ENCODE measurements at places on chromosomes 2 and 18. TPM values are rescaled to one million over a fixed set of nuclear protein-coding genes. Genes with fewer than 3 reads are reported as not detected.

Gene FIGLA
- total RNA-seq = not detected

Gene PSMA8
- not detected for total RNA-seq

Gene ZNF521
- total RNA-seq = 54.1 TPM

Gene SOX11
- total RNA-seq = 46.2 TPM

Gene SERPINB4
- total RNA-seq = not detected

Gene TTR
- not detected for total RNA-seq

Gene CLIP4
- 28.8 TPM for total RNA-seq

Gene TANC1
- 134 TPM for total RNA-seq

Gene AP1S3
- 23.2 TPM for total RNA-seq

DNA sequence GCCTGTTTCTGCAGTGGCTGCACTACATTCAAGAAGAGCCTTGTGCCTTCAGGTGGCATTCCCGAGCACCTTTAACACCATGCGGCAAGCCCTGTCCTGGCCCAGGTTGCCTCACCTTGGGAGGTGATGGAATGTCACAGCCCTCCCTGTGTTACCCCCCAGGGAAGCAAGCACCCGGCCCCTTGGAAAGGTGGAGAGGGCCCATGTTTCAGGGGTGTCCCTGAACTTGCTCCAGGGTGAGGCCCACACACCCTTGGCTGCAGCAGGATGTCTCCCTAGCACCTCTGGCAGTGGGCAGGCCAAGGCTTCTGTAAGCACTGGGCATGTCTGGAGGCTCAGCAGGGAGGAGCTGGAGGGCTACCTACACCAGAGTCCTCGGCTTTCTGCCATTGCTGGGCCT lies 29.3 kb upstream of the ACAA2 start:
- DNase-seq = peak; percentile 35

GRCh38 chr2:175002547-175003274 lies 2.5 kb downstream of the CHN1 start:
- DNase-seq = no peak

GRCh38 chr18:35479911-35480586 lies 17.7 kb downstream of the INO80C start:
- DNase-seq = no peak

GRCh38 chr2:216188956-216189355 lies 79.8 kb downstream of the XRCC5 start:
- no peak for DNase-seq

- DNase-seq = no peak
Measured at GRCh38 chr2:174778085-174778981, 14.1 kb upstream of the CHRNA1 start.

DNA sequence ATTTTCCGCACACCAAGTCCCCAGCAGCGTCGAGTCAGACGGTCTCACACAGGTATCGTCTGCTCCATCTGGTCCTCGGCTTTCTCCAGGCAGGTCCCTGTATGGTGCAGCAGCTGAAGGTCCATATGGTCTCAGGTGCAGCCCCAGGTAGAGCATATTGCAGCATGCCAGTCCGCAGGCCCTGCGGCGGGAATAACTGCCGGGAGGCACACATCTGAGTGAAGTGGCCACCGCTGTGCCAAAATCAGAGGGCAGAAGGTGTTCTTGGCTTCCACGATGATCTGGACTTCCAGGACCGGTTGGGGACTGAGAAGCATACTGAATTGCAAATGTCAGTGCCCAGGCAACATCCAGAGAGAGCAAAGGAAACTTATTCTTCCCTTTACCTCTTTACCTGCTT lies 320.3 kb downstream of the RNF144A start:
- no peak for DNase-seq

DNA sequence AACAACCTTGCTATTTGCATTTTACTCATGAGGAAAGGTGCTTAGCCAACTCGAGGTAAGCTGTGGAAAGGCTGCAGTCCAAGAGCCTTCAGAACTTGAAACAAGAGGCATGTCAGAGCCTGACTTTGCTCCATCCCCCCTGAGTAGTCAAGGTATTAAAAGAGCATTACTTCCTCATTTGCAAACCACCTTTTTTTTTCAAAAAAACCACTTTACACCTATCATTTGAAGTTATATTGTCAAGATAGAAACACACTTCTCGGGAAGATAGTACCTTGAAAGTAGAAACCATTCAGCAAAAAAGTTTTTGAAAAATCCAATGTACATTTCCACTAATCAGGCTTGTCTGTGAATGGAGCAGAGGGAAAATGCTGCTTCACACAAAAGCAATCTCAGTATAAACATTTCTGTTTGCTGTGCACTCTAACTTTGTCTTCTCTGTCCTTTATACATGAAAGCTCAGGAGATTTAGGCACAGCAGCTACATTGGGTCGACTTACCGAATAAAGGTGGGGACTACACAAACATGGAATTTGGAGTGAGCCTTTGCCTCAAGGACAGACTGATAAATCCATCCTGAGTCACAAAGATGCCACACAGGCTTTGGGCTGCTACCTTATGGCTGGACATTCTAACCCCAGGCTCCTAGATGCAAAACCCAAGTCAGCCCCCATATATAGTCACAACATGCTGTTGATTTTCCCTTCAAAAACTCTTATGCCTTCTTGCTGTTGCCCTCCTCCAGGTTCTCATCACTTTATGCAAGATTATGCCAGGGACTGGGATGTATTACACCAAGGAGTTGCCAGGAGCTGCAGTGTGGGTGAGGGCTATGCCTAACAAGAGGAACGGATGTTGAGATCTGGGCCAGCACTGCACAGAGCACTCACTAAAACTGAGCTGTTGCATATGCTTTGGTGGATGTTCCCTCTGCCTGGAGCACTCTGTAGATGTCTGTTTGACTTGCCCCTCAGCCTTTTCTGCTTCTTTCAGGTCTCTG lies 41.4 kb upstream of the EML4 start:
- DNase-seq = no peak

- no peak for DNase-seq
Measured at GRCh38 chr2:168726375-168726774, 76.1 kb upstream of the NOSTRIN start.

GRCh38 chr18:48202006-48202348 lies 207.2 kb downstream of the ZBTB7C start:
- no peak for DNase-seq

- no peak for DNase-seq
Measured at GRCh38 chr2:168751104-168751740, 51.2 kb upstream of the NOSTRIN start.

DNA sequence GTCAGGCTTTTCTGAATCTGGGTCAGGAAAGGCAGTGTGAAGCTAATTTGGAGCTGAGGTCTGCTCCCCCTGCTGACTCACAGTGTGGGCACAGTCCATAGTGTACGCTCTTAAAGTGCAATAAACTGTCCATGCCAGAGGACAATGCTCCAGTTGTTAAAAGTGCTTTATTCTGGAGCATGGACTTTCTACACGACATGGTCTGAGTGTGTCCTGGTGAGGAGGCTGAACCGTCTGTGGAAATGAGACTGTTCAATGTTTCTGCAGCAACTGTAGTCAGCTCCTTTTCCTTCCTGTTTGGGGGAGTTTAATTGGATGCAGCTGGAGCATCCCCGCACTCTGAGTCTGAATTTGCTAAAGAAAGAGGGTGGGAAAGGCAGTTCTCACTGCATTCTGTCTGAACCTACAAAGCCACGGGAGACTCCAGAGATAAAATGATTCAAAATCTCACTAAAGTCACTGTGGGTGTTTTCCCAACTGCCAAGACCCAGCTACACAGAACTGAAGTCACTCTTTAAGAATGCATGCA lies 110.2 kb upstream of the TRIB2 start:
- DNase-seq = no peak

- no peak for DNase-seq
Measured at GRCh38 chr2:144382849-144383248, 137.1 kb downstream of the ZEB2 start.

DNA sequence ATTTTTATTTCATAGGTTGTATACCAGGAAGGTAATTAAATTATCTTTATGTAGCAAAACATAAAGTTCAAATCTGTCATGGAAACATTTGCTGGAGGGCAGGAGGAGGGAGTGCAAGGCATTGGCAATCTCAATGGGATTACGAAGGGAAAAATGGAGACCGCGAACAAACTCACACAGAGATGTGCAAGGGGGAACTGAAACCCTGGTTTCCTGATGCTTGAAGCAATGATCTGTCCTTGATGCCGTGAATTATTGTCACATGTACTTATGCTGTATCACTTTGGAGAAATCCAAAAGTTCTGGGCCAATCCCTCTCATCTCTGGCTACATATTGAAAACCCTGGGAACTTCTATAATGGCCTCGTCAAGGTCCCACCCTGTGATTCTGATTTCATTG lies 65.0 kb upstream of the MFF start:
- DNase-seq = no peak

DNA sequence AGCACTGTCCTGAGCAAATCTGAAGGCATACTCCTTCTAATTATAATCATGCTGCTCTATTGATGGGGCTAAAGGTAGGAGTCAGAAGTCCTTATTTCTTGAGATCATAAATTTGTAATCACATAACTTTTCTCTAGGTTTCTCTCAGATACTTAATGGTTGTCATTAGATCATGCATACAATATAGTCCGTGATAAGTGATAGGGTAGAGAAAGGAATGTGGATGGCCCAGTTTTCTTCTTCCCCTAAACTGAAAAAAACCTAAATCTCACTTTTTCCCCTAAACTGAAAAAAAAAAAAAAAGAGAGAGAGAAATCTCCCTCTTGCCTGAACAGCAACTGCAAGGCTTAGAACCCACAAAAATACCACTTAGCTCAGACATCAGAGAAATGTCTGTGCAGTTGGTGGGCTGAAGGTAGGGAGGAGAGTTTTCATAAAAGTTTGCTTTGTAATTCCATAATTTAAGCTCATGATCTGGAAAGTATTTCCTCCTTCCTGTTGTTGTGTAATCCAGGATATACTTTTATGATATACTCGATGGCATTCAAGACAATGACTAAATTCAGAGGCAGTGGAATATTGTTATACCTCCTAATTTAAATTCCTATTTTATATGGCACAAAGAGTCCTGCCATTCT lies 79.3 kb upstream of the ITPRID2 start:
- DNase-seq = no peak

- DNase-seq = no peak
Measured at GRCh38 chr18:63829886-63830285, 54.7 kb downstream of the SERPINB7 start.

- no peak for DNase-seq
Measured at GRCh38 chr18:36530676-36531405, 233.3 kb downstream of the FHOD3 start.

DNA sequence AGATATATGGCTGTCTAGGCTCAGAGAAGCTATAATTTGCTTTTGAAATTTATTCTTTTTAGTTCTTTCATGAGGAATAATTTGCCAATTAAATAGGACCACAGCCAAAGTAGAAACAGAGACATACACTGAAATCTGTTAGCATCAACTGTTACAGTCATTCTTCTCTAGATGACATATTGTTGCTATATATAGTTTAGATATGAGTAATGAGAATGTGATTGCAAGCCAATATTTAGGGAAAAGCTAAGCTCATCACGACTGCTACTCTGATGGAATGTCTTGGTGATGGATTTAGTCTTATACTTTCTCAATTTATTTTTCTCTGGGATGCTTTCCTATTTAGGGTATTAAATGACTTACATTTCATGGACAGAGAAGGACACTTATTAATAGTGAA lies 259.1 kb downstream of the LNPK start:
- no peak for DNase-seq

DNA sequence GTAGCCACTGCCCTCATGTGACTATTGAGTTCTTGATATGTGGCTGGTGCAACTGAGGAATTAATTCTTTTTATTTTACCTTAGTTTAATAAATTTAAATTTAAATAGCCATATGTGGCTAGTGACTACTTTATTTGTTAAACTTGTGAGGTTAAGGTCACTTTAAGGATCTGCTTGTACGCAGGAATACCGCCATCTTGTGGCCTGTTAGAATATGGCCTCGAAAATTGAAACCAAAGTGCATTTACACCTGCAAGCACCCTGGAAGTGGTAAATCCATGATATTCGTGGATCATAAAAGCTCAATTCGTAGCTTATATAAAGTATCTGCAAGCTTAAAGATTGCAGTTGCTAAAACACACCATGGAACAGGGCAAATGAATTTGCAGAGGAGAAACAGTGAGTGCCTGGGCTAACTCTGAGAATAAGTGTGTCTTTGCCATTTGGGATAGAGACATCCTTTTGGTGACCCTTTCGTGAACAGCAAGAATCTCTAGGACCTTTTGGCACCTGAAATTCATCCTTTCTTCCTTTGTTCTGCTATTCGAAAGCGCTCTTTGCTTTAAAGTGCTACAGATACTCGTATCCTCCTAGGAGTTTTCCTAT lies 59.9 kb upstream of the REG3A start:
- DNase-seq = no peak

- no peak for DNase-seq
Measured at GRCh38 chr2:17634997-17635396, 94.5 kb downstream of the VSNL1 start.

DNA sequence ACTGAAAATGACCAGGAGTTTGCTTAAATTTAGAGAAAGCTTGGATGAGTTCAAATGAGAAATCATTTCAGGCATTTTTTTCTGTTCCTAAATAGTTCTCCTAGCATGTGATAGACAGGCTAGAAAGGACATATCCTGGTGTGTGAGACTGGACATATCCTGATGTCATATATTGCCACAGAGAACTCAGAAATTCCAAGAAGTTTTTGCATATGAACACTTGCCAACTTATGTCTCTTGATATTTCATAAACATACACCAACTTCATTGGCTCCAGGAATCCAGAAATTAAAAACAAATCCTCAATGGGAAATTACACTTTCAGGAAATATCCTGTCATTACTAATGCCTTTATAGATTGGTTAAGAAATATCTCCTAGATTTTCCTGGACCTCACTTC lies 2.9 kb upstream of the SERPINB4 start:
- DNase-seq = no peak

- DNase-seq = no peak
Measured at GRCh38 chr18:31538837-31539236, 40.9 kb downstream of the DSG2 start.

GRCh38 chr18:6434481-6434880 lies 19.8 kb upstream of the L3MBTL4 start:
- no peak for DNase-seq

DNA sequence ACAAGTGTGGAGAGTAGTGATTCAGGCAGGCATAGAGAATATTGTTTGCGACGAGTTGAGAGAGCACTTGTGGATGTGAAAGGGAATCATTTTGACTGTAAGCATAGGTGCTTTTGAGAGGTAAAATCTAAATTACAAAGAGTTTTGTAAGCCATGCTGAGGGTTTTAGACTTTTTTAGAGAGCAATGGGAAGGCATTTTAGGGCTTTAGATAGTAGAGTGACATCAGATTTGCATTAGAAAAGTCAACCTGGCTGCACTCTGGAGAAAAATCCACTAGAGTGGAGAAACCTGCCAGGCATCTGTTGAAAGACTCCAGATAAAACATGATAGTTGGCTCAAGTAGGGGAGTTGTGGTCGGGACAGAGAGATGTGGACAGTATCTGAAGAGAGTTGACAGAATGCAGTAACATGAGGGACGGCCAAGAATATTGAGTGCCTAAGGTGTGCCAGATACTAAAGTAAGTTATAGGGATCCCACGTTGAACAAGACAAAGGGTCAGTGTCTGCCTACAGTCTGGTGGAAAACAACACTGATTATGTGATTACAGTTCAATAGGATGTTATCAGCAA lies 91.7 kb upstream of the MYO3B start:
- no peak for DNase-seq

Measured in mesothelial cell of epicardium (in vitro differentiated cells).